ENCODE measurements at places on chromosomes 2 and 18. TPM values are rescaled to one million over a fixed set of nuclear protein-coding genes. Genes with fewer than 3 reads are reported as not detected.

DNA sequence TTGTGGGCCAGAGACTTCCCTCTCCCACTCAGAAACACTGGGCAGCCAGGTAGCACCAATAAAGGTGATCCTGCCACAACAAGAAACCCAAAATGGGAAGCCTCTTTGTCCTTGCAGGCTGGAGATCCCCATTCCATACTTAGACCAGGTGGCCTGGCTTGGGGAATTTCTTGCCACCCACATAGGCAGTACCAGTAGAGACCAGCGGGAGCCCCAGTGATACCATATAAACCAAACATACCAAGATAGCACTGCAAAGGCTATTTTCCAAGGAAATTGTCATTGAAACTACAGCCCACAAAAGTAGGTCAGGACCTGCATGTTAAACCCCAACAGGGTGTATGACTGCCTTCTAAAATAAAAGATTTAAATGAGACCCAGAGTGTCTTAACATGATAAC, 171.6 kb downstream of the DIS3L2 start:
- no peak for DNase-seq
- H3K4me3 ChIP-seq: no peak overlapping the region
- no peaks in the 10 kb centered on the region for H3K36me3 ChIP-seq
- H3K27ac ChIP-seq: no peak overlapping the region
- no peaks in the 10 kb centered on the region for H3K27me3 ChIP-seq
- peaks cover 7% of the 10 kb centered on the region for H3K4me1 ChIP-seq

- no peak overlapping the region for H3K27ac ChIP-seq
- peaks cover 87% of the 10 kb centered on the region for H3K4me1 ChIP-seq
- H3K27me3 ChIP-seq: no peaks in the 10 kb centered on the region
- peaks cover 34% of the 10 kb centered on the region for H3K36me3 ChIP-seq
- H3K4me3 ChIP-seq: no peak overlapping the region
These were observed 32.2 kb downstream of the THADA start for GRCh38 chr2:43563679-43564078.

GRCh38 chr2:159829376-159829775, 31.4 kb upstream of the CD302 start:
- peaks cover 44% of the 10 kb centered on the region for H3K36me3 ChIP-seq
- DNase-seq: no peak
- no peaks in the 10 kb centered on the region for H3K4me1 ChIP-seq
- H3K27ac ChIP-seq: no peak overlapping the region
- H3K4me3 ChIP-seq: no peak overlapping the region

DNA sequence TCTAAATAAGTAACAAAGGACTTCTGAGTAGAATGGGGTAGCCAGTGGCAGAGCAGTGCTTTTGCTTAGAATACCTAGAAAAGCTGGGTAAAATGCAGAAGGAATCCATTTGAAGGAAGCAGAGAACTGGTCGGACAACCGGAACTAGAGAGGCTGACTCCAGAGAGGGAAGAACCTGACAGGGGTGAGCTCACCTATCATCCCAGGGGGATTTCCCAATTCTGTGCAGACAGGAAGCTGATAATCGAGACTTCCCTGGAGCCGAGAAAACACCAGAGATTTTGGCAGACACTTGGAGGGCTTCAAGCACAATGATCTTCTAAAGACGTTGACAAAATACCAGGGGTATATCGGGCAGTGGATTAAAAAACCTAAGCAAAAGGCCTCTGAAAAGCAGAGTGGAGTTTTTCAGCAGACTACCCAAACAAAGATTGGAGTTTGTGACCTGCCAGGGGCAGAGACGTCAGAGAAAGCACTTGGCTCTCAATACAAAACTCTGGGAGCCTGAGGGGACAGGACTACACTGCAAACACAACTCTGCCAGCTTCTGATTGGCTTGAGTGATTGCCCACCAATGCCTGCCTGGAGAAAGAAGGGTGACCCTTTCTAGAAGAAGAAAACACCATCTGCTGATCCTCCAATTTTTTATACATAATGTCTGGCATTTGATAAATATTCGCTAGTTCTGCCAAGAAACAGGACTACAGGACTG, 67.5 kb upstream of the TTN start:
- no peaks in the 10 kb centered on the region for H3K36me3 ChIP-seq
- no peak overlapping the region for H3K27ac ChIP-seq
- DNase-seq: no peak

DYNAP gene
- not detected for total RNA-seq

APLF gene
- 3.0 TPM for total RNA-seq

DNA sequence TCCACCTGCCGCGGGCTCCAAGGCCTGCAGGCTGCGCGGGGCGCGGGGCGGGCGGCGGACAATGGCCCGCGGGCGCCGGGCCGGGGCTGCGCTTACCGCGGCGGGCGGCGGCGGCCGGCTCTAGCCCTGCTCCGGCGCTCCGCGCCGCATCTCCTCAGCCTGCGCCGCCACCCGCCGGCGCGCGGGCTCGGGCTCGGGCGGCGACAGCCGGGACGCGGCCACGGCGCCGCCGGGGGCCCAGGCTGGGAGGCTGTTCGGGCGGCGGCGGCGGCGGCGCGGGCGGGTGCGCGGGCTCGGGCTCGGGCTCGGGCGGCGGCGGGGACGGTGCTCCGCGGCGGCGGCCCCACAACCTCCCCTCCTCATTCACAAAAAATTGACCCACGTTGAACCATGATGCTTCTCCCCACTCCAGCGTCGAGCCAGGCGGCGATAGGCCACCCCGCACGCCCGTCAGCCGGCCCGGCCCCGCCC, at the start of gene HDAC4:
HDAC4 (minus strand) TSS at position 425 of the 471 bp plus-strand sequence. CDS start 48,321 bp downstream, outside the sequence.
- H3K27ac ChIP-seq: peak within 1 kb of the TSS; percentile 99
- no peak for DNase-seq
- peak within 1 kb of the TSS; percentile 94 for H3K4me3 ChIP-seq

DNA sequence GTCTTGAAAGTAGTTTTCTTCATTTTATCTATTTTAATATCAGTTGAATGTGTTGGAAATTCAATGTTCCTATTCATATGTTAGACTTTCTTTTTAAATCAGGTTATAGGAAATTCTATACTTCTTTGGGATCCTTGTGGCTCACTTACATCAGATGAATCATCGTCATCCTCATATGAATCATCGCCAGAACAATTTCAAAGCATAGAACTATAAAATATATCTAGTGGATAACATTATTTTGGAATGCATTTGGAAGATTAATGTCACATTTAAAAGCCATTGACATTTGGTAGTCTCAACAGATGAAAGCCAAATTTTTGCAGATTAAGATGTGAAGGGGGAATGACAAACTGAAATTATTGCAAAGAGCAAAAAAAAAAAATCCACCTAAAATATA, 94.1 kb downstream of the FAM161A start:
- H3K4me1 ChIP-seq: peaks cover 23% of the 10 kb centered on the region
- peaks cover 3% of the 10 kb centered on the region for H3K27me3 ChIP-seq
- no peak for DNase-seq
- H3K27ac ChIP-seq: no peak overlapping the region
- peaks cover 5% of the 10 kb centered on the region for H3K36me3 ChIP-seq

GRCh38 chr18:55786651-55787272, 198.8 kb upstream of the TCF4 start:
- H3K4me1 ChIP-seq: no peaks in the 10 kb centered on the region
- no peaks in the 10 kb centered on the region for H3K36me3 ChIP-seq
- DNase-seq: no peak
- no peak overlapping the region for H3K27ac ChIP-seq
- no peak overlapping the region for H3K4me3 ChIP-seq

RSAD2 gene
- 2.4 TPM for total RNA-seq

GRCh38 chr2:140679752-140680151, 1451.1 kb downstream of the LRP1B start:
- no peaks in the 10 kb centered on the region for H3K4me1 ChIP-seq
- H3K4me3 ChIP-seq: no peak overlapping the region
- H3K27me3 ChIP-seq: no peaks in the 10 kb centered on the region
- no peak overlapping the region for H3K27ac ChIP-seq
- H3K36me3 ChIP-seq: no peaks in the 10 kb centered on the region

DNA sequence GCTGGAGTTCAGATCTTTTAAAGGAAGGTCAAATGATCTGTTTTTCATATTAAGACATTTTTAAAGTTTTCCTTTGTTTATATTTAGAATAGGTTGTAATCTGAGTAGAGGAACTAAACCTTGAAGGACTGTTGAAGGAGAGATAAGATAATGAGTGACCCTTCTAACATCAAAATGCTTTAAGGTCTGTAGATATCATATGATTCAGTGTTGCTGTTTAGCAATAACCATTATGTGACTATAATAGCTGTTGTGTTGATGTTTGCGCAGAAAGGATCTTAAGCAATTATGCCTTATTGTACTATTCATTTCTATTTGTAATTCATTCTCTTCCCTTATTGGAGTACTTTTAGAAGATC, 60.0 kb downstream of the SLC16A14 start:
- no peak overlapping the region for H3K4me3 ChIP-seq
- H3K36me3 ChIP-seq: peaks cover 2% of the 10 kb centered on the region
- H3K4me1 ChIP-seq: peaks cover 11% of the 10 kb centered on the region

GRCh38 chr2:158052761-158053160, 48.9 kb upstream of the UPP2 start:
- H3K4me1 ChIP-seq: no peaks in the 10 kb centered on the region
- H3K4me3 ChIP-seq: no peak overlapping the region
- H3K27me3 ChIP-seq: peaks cover 2% of the 10 kb centered on the region
- no peak for DNase-seq
- H3K36me3 ChIP-seq: no peaks in the 10 kb centered on the region

DNA sequence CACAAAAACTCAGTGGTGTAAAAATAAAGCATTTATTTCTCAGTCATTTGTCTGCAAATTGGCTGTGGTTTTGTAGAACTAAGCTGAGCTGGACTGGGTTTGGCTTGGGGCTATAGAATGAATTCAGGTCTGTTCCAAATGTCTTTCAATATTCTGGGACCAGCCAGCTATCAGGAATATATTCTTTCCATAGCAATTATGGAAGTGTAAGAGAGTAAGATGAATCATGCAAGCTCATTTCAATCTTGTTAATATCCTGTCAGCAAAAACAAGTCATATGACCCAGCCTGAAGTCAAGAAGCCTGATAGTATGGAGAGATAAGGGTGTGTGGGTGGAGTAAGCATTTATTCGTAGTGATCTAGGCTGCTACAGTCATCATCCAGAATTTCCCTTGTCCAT, 481.0 kb upstream of the CDH2 start:
- no peaks in the 10 kb centered on the region for H3K36me3 ChIP-seq
- no peak overlapping the region for H3K27ac ChIP-seq
- no peak overlapping the region for H3K4me3 ChIP-seq
- no peaks in the 10 kb centered on the region for H3K4me1 ChIP-seq

HJURP gene
- total RNA-seq: 40.4 TPM

- peaks cover 18% of the 10 kb centered on the region for H3K4me1 ChIP-seq
- no peaks in the 10 kb centered on the region for H3K27me3 ChIP-seq
- H3K27ac ChIP-seq: peak overlapping the region; percentile 13
- H3K36me3 ChIP-seq: no peaks in the 10 kb centered on the region
- no peak for DNase-seq
These were observed 36.1 kb downstream of the NHEJ1 start for GRCh38 chr2:219124381-219125110.

- peak overlapping the region; percentile 5 for H3K27ac ChIP-seq
- peak; percentile 49 for DNase-seq
- H3K36me3 ChIP-seq: peaks cover 8% of the 10 kb centered on the region
- H3K4me1 ChIP-seq: peaks cover 22% of the 10 kb centered on the region
These were observed 105.9 kb upstream of the CREB1 start for GRCh38 chr2:207423886-207424285.

OTOF gene
- 6.9 TPM for total RNA-seq

DNA sequence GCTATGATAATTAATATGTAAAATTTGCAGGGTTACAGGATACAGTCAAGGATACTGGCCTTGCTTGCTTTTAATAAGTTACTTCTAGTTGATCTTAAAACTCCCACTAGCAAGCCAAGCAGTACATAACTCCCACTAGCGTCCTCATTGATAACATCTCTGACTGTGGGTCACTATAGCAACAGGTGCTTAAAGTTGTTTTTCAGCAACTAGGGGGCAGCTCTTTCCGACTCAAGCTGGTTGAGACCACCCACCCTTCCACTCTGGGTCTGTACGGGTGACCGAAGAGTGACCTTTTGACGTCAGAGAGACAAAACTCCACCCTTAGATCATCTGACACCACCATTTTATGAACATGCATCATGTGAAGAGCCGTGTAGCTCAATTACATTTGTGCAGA, 208.6 kb downstream of the MYO1B start:
- no peaks in the 10 kb centered on the region for H3K36me3 ChIP-seq
- H3K27me3 ChIP-seq: peaks cover 12% of the 10 kb centered on the region
- no peak for DNase-seq
- H3K4me3 ChIP-seq: no peak overlapping the region

DNA sequence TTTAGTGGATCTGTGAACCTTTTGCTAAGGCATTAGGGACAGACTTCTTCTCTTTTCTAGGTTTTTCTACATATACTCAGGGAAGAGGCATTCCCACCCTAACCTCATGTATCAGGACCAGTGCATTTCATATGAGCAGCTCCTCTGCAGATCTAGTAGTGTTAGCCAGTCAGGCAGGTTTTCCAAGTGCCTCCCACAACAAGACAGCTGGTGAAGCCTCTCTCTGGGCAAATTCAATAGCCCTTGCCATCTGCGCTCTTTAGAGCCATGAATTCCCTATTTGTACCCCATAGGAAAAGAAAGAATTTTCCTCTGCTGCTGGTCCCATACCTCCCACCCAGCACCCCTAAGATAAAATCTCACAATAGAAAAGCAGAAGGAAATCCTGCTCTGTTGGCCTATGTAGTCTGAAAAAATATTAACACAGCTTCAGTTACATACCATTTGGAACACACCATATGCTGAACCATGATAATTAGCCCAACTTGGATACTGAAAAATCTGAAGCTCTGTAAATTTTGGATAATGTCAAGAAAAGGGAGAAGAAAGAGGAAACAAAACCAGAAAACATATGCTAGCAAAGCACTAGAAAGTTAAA, 1354.6 kb upstream of the NRXN1 start:
- no peak overlapping the region for H3K27ac ChIP-seq
- H3K27me3 ChIP-seq: no peaks in the 10 kb centered on the region
- no peak overlapping the region for H3K4me3 ChIP-seq
- DNase-seq: no peak

DNA sequence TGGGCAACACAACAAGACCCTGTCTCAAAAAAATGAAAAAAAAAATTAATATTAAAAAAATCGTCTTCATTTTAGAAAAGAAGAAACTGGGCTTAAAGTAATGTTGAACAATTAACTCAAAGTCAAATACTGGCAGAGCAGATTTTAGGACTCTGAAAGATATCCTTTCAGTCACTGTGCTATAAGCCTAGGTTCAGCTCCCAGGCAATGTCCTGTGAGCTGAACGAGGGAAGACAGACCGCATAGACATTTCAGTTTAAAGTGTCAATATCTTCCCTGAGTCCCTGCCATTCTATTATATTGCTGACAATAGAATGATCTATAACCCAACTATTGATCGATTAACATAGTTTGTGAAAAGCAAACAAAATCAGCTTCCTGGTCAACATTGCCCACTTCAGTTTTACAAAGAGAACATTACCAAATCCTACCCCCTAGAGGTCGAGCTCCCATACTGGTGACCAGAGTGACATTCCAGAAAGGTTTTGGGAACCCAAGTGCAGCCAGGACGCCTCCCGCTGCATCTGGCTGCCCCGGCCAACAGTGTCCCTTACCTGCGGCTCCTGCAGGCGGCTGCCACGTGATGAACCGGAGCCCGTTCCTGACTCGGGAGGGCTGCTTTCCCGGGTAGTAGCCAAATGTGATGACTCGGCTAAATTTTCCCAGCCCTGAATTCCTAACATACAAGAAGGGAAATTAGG, 639 bp downstream of the MRO start:
- peaks cover 6% of the 10 kb centered on the region for H3K27me3 ChIP-seq
- no peak overlapping the region for H3K4me3 ChIP-seq
- H3K27ac ChIP-seq: no peak overlapping the region

Measured in activated T-helper 1 cell treated with anti-CD3 and anti-CD28 coated beads, Interleukin-12 subunit alpha, Interleukin-12 subunit beta, Interleukin-2, Interleukin-4 antibody, amounts not matched to agents 30 ng/mL and 10 ng/mL and 1 ng/mL, durations not matched to agents 14 hours and 24 hours and 36 hours (primary cell).